ENCODE measurements at places on chromosomes 4 and X.

DNA sequence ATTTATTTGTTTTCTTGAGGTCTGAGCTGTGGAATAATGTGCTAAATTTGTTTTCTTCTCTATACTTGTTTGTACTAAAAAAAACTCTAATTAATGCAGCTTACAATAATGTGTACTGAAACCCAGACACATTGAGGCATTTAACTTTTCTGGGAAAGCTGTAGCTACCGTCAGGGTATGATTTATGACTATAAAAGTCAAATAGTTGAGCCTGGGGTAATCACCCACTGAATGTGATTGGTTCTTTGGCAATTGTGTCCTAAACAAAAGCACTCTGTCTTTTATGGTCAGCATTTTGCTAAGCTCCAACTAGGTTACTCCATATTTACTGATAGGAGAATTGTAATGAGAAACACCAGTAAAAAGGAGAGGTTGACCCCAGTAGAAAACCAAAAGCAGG is 65.9 kb upstream of the CBLL2 start:
- DNase-seq: no peak

DNA sequence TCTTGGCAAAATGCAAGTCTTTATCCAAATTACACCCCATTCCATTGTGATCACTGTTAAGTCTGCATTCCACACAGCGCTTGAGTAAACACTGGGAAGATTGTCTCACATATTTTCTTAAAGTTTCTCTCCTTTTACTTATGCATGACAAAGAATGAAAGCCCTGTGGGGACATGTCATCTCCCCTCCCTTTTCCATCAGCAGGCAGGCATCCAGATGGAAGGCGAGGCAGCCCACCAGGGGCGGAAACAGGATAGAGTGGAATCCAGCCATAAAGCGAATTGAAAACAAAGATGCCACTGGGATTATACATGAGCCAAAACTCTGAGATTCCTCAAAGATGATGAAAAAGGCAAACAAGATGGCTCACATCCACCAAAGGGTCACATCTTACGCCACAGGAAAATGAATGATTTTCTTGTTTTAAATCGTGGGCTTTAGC is 78.2 kb downstream of the AFAP1 start:
- DNase-seq: no peak

GRCh38 chr4:40626183-40626990 is 3.3 kb downstream of the RBM47 start:
- DNase-seq: no peak

- no peak for DNase-seq
Observed at GRCh38 chrX:46587158-46587557, 13.6 kb downstream of the CHST7 start.

DNA sequence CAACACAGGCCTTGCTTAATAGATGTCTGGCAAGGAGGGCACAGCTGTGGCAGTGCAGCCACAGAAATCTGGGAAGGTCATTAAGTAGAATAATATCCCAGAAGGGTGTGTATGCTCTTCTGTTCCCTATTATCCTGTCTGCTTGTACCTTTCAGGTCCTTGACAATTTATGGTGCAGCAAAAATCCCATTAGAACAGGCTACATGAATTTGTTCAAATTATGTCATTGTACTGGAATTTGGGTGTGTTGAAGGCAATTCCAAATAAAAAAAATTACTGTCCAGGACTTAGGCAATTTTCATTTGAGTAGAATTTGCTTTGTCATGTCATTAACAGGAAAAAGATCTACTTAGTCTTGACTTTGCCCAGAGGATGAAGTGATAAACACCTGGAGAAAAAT is 192.1 kb downstream of the IDS start:
- DNase-seq: no peak

- DNase-seq: no peak
Observed at GRCh38 chr4:183770906-183771305, 111.8 kb downstream of the TRAPPC11 start.
